ENCODE measurements at places on chromosomes 7 and 10.

DNA sequence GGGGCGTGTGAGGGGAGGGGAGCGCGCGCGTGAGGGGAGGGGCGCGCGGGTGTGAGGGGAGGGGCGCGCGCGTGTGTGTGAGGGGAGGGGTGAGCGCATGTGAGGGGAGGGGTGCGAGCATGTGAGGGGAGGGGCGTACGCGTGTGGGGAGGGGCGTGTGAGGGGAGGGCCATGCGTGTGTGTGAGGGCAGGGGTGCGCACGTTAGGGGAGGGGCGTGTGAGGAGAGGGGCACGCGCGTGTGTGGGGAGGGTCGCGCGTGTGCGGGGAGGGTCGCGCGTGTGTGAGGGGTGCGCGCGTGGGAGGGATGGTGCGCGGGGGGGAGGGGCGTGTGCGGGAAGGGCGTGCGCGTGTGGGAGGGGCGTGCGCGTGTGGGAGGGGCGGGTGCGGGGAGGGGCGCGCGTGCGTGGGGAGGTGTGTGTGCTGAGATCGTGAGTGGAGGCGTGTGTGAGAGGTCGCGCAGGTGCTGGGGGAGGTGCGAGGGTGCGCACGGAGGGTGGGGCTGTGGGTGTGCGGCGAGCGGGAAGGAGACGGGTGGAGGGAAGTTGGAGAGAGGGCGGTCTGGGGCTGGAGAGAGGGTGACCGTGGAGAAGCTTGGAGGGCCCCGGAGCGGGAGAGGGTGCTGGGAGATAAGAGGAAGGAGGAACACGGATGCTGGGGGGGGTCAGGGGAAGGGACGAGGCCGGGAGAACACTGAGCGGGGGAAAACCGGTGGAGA is 19.7 kb downstream of the MXI1 start:
- DNase-seq = peak; percentile 70

- DNase-seq = no peak
These were observed 19.5 kb downstream of the CACUL1 start for GRCh38 chr10:118735294-118735693.

- no peak for DNase-seq
These were observed 209.5 kb downstream of the GLRX3 start for GRCh38 chr10:130345728-130346127.

GRCh38 chr10:42898037-42898960 is 115.7 kb downstream of the BMS1 start:
- no peak for DNase-seq

- no peak for DNase-seq
These were observed 547.4 kb downstream of the ZWINT start for GRCh38 chr10:55813451-55814170.

GRCh38 chr7:7178906-7179305 is 3.4 kb upstream of the C1GALT1 start:
- no peak for DNase-seq

- peak; percentile 25 for DNase-seq
These were observed 28.9 kb upstream of the STK17A start for GRCh38 chr7:43553999-43554398.
